ENCODE measurements at places on chromosomes 6 and 20. TPM values are rescaled to one million over a fixed set of nuclear protein-coding genes. Genes with fewer than 3 reads are reported as not detected.

GRCh38 chr6:16851758-16852157, 90.5 kb upstream of the ATXN1 start:
- no peak overlapping the region for H3K27ac ChIP-seq
- DNase-seq: no peak
- H3K36me3 ChIP-seq: no peaks in the 10 kb centered on the region

Gene CENPQ
- polyA plus RNA-seq: 9.1 TPM

Gene SLC17A1
- 2.1 TPM for polyA plus RNA-seq

- no peak for DNase-seq
- peaks cover 58% of the 10 kb centered on the region for H3K36me3 ChIP-seq
- H3K4me1 ChIP-seq: peaks cover 38% of the 10 kb centered on the region
These were observed 476 bp downstream of the MEA1 start for GRCh38 chr6:43013097-43013842.

DNA sequence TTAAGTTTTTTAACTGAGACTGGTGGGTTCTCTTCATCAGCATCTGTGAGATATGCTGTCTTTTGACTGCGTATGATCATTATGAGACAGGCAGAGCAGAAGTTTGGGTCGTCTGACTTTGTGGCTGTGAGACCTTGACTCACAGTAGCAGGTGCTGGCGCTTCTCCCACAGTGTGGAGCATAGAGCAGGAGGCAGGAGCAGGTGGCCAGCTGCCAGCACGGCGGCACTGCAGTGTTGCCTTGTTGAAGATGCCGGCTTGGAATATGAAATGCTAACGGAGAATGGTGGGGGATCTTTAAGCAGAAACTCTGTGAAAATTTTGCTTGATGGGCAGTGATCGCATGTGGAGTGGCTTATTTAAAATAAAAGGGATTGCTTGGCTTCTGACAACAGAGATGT, 105.0 kb downstream of the TIAM2 start:
- no peaks in the 10 kb centered on the region for H3K4me1 ChIP-seq
- H3K27ac ChIP-seq: no peak overlapping the region
- no peaks in the 10 kb centered on the region for H3K36me3 ChIP-seq
- no peak overlapping the region for H3K4me3 ChIP-seq
- DNase-seq: no peak
- no peaks in the 10 kb centered on the region for H3K27me3 ChIP-seq

- H3K27me3 ChIP-seq: no peaks in the 10 kb centered on the region
- no peaks in the 10 kb centered on the region for H3K4me1 ChIP-seq
- H3K36me3 ChIP-seq: no peaks in the 10 kb centered on the region
- no peak overlapping the region for H3K4me3 ChIP-seq
- DNase-seq: no peak
- H3K27ac ChIP-seq: no peak overlapping the region
These were observed 132.3 kb downstream of the PDE7B start for GRCh38 chr6:135983718-135984343.

DNA sequence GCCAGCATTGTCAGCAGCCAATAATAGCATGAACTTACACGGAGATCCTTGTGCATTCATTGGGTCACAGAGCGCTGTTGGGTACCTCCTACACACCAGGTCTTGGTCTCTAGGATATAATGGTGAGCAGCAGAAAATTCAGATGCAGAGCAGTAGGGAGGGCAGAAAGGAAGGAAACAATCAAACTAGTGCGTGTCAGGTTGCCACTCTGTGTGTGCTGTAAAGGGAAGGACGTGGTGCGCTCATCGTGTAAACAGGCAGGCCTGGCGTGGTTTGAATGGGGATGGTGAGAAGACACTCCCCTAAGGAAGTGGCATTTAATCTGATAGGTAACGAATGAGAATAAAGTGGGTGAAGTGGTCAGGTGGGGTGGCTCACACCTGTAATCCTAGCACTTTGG, 336.4 kb downstream of the CDH26 start:
- no peaks in the 10 kb centered on the region for H3K36me3 ChIP-seq
- no peak for DNase-seq
- no peak overlapping the region for H3K4me3 ChIP-seq
- no peaks in the 10 kb centered on the region for H3K27me3 ChIP-seq
- no peaks in the 10 kb centered on the region for H3K4me1 ChIP-seq
- H3K27ac ChIP-seq: no peak overlapping the region

GRCh38 chr6:47083586-47084047, 41.5 kb upstream of the ADGRF1 start:
- H3K27ac ChIP-seq: peak overlapping the region; percentile 39
- peak; percentile 86 for DNase-seq
- peaks cover 83% of the 10 kb centered on the region for H3K4me1 ChIP-seq

DNA sequence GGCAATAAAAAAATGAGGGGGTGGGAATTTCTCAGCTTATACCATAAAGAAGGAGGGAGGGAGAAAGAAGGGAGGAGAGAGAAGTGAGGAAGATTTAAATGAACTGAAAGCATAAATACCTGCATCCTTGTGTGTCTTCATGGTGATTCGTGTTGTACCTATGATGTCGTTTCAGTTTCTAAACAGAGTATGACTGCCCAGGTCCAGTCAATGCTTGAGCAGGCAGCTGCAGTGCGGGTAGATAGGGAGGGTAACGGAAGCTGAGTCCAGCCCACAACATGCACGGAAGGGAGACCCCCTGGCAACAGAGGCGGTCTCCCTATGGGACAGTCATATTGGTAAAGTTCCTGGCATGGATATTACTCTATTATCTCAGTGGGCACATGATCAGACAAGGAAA, 184.5 kb downstream of the KIF16B start:
- no peak overlapping the region for H3K4me3 ChIP-seq
- no peaks in the 10 kb centered on the region for H3K4me1 ChIP-seq
- no peak overlapping the region for H3K27ac ChIP-seq
- no peaks in the 10 kb centered on the region for H3K36me3 ChIP-seq
- H3K27me3 ChIP-seq: no peaks in the 10 kb centered on the region

DNA sequence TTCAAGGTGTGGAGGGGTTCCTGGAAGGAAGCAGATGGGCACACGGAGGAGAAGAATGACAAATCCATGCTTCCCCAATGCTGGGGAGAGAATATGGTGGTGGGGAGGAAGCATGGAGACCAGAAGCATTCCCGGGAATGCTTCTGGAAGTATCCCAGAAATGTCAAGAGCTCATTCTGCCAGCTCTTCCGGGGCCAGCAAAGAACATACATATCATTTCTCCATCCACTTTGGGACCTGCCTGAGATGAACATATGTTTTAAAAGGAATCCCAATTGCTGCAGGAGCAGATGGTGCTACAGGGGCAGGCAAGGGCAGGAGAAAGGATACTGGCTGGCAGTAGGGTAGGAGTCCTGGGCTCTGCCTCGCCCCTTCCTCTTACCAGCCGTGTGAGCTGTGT, 37.9 kb upstream of the CCDC167 start:
- peaks cover 59% of the 10 kb centered on the region for H3K27me3 ChIP-seq
- H3K4me3 ChIP-seq: no peak overlapping the region
- H3K27ac ChIP-seq: no peak overlapping the region

GRCh38 chr20:36988494-36988966, 37.0 kb upstream of the SAMHD1 start:
- H3K36me3 ChIP-seq: no peaks in the 10 kb centered on the region
- peaks cover 31% of the 10 kb centered on the region for H3K4me1 ChIP-seq
- H3K27ac ChIP-seq: no peak overlapping the region
- DNase-seq: no peak
- H3K27me3 ChIP-seq: no peaks in the 10 kb centered on the region

DNA sequence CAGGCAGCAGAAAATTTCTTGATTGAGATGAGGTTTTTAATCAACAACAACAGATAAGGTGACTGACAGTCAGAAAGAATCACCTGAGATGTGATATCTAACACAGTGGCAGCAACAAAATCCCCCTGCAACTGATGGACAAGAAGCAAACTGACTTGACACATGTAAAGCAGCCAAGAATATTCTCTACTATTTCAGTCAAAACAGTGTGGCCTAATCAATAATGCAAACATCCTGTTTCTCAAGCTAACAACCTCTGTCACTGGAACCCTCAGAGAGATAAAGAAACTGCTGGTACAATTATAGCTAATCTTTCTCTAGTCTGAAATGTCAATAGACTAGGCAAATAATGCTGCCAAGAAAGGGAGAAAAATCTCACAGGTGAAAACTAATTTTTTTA, 4.6 kb upstream of the CGA start:
- H3K4me1 ChIP-seq: peaks cover 17% of the 10 kb centered on the region
- H3K36me3 ChIP-seq: no peaks in the 10 kb centered on the region
- H3K27me3 ChIP-seq: no peaks in the 10 kb centered on the region
- H3K4me3 ChIP-seq: no peak overlapping the region

Gene ETV7
- not detected for polyA plus RNA-seq

Gene SYCP2L
- polyA plus RNA-seq: 0.37 TPM

Gene GPLD1
- 6.0 TPM for polyA plus RNA-seq

GRCh38 chr6:31556307-31556706, 8.9 kb downstream of the NFKBIL1 start:
- no peaks in the 10 kb centered on the region for H3K27me3 ChIP-seq
- H3K4me1 ChIP-seq: no peaks in the 10 kb centered on the region
- no peak for DNase-seq
- no peak overlapping the region for H3K4me3 ChIP-seq
- peaks cover 22% of the 10 kb centered on the region for H3K36me3 ChIP-seq

- H3K27me3 ChIP-seq: no peaks in the 10 kb centered on the region
- peaks cover 4% of the 10 kb centered on the region for H3K36me3 ChIP-seq
- H3K27ac ChIP-seq: no peak overlapping the region
- DNase-seq: no peak
- H3K4me3 ChIP-seq: no peak overlapping the region
These were observed 39.6 kb downstream of the TFEB start for GRCh38 chr6:41695825-41696224.

GRCh38 chr20:45918779-45919537, 7.0 kb upstream of the PLTP start:
- DNase-seq: no peak
- H3K4me3 ChIP-seq: no peak overlapping the region
- H3K27ac ChIP-seq: no peak overlapping the region
- H3K27me3 ChIP-seq: no peaks in the 10 kb centered on the region
- H3K36me3 ChIP-seq: no peaks in the 10 kb centered on the region

DNA sequence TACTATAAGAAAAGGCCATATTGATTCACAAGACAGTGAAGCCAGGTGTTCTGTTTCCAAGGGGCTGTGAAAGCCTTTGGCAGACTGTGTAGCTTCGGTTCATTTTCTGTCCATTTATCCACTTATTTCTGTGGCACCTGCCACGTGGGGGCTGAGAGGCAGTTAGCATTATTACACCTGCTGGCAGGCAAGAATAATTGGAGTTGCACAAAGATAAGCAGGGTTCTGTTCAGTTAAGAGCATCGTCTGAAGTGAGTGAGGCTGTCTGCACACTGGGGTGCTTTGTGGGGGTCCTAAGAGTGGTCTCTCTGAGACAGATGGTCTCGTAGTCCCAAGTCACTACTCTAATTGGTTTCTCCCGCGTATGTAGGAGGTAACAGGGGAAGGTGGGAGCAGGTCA, 60.6 kb upstream of the CCN6 start:
- H3K4me1 ChIP-seq: 0 out of 2 replicates have a peak, but pooled peaks cover 5% of the 10 kb centered on the region
- H3K36me3 ChIP-seq: no peaks in the 10 kb centered on the region
- H3K27ac ChIP-seq: no peak overlapping the region
- H3K27me3 ChIP-seq: no peaks in the 10 kb centered on the region
- no peak for DNase-seq
